ENCODE measurements at places on chromosomes 4 and X. TPM values are rescaled to one million over a fixed set of nuclear protein-coding genes. Genes with fewer than 3 reads are reported as not detected.

KIF4A gene
- total RNA-seq, result 4.5 TPM

TRO gene
- total RNA-seq, result 105 TPM

USP17L12 gene
- total RNA-seq, result not detected

SHROOM3 gene
- total RNA-seq, result 29.2 TPM

NUDT11 gene
- total RNA-seq, result 8.9 TPM

NR3C2 gene
- 0.20 TPM for total RNA-seq

PARM1 gene
- 1.0 TPM for total RNA-seq

TEC gene
- 0.35 TPM for total RNA-seq

TASL gene
- not detected for total RNA-seq

DNAAF6 gene
- total RNA-seq, result not detected

ASB12 gene
- total RNA-seq, result 0.44 TPM

IL3RA gene
- 0.23 TPM for total RNA-seq

RTL9 gene
- 0.33 TPM for total RNA-seq

VCX3A gene
- total RNA-seq, result not detected

NXF2 gene
- total RNA-seq, result not detected

RNF128 gene
- not detected for total RNA-seq

PQBP1 gene
- total RNA-seq, result 61.7 TPM

AKAP14 gene
- not detected for total RNA-seq

POU4F2 gene
- total RNA-seq, result not detected

FSTL5 gene
- not detected for total RNA-seq

RASSF6 gene
- not detected for total RNA-seq

HERC5 gene
- total RNA-seq, result 0.49 TPM

F11 gene
- not detected for total RNA-seq

RBM47 gene
- 0.12 TPM for total RNA-seq

ARMCX4 gene
- total RNA-seq, result 15.4 TPM

KLHL13 gene
- total RNA-seq, result 0.45 TPM

PROM1 gene
- 0.10 TPM for total RNA-seq

RHOXF1 gene
- total RNA-seq, result not detected

MEPE gene
- total RNA-seq, result not detected

RAB9A gene
- total RNA-seq, result 18.8 TPM

EDA gene
- total RNA-seq, result 0.65 TPM

KCND1 gene
- 1.6 TPM for total RNA-seq

PLP1 gene
- 1.2 TPM for total RNA-seq

LRP2BP gene
- 0.49 TPM for total RNA-seq

PRRG1 gene
- 10.8 TPM for total RNA-seq

CCNB3 gene
- total RNA-seq, result 0.59 TPM

XAGE1A gene
- total RNA-seq, result not detected

NAT8L gene
- 1.6 TPM for total RNA-seq

RAB41 gene
- total RNA-seq, result not detected

SERTM2 gene
- not detected for total RNA-seq

RAI2 gene
- 0.87 TPM for total RNA-seq

OTUD6A gene
- total RNA-seq, result not detected

GPRASP1 gene
- 3.6 TPM for total RNA-seq

DKK2 gene
- 107 TPM for total RNA-seq

S100P gene
- 0.95 TPM for total RNA-seq

MAGED4 gene
- total RNA-seq, result 119 TPM
